ENCODE measurements at places on chromosomes 16 and 17.

DNA sequence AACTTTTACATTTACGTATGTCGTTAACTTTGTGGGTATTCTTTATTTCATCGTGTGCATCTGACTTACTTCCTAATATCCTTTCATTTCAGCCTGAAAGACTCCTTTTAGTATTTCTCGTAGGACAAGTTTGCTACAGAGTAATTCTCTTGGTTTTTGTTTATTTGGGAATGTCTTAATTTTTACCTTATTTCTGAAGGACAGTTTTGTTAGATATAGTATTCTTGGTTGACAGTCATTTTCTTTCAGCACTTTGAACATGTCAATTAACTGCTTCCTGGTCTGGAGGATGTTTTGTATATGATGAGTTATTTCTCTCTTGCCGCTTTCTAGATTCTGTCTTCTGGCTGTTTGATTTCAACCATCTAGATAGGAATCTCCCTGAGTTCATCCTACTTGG is 109.2 kb upstream of the NACA2 start:
- no peak for DNase-seq
- no peaks in the 10 kb centered on the region for H3K27me3 ChIP-seq
- no peak overlapping the region for H3K4me3 ChIP-seq
- H3K27ac ChIP-seq: no peak overlapping the region
- H3K36me3 ChIP-seq: peaks cover 10% of the 10 kb centered on the region
- no peaks in the 10 kb centered on the region for H3K4me1 ChIP-seq

GRCh38 chr17:2070241-2071023 is 15.5 kb downstream of the HIC1 start:
- H3K36me3 ChIP-seq: peaks cover 67% of the 10 kb centered on the region
- no peaks in the 10 kb centered on the region for H3K4me1 ChIP-seq
- no peak overlapping the region for H3K27ac ChIP-seq
- no peaks in the 10 kb centered on the region for H3K27me3 ChIP-seq
- no peak overlapping the region for H3K4me3 ChIP-seq
- no peak for DNase-seq

DNA sequence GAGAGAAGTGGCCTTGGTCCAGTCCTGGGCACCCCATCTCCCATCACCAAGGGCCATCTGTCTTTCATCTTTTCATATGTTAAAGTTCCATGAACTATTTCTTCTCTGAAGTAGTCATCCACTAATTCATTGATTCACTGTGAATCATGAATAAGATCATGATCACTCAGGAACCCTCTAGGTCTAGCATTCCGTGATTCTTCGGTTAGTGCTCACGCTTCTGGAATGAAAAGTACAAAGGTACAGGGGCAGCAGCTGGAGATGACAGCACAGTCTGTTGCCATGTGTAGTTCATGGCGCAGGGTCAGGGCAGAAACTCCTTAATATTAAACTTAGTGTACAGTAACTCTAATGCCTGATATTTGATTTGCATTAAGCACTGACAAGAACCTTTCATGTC is 127.1 kb downstream of the CDH13 start:
- H3K36me3 ChIP-seq: no peaks in the 10 kb centered on the region
- H3K4me1 ChIP-seq: no peaks in the 10 kb centered on the region
- H3K4me3 ChIP-seq: no peak overlapping the region
- H3K27ac ChIP-seq: no peak overlapping the region

- no peaks in the 10 kb centered on the region for H3K36me3 ChIP-seq
- no peak overlapping the region for H3K4me3 ChIP-seq
- H3K4me1 ChIP-seq: peaks cover 24% of the 10 kb centered on the region
- peaks cover 25% of the 10 kb centered on the region for H3K27me3 ChIP-seq
- H3K27ac ChIP-seq: no peak overlapping the region
Observed at GRCh38 chr16:67015313-67015731, 13.6 kb upstream of the CBFB start.

- no peak overlapping the region for H3K4me3 ChIP-seq
- DNase-seq: no peak
- H3K27me3 ChIP-seq: no peaks in the 10 kb centered on the region
Observed at GRCh38 chr16:75111961-75112733, 4.4 kb downstream of the LDHD start.

GRCh38 chr17:67157732-67158639 is 87.0 kb downstream of the HELZ start:
- DNase-seq: no peak
- H3K36me3 ChIP-seq: peaks cover 53% of the 10 kb centered on the region
- H3K27me3 ChIP-seq: no peaks in the 10 kb centered on the region
- H3K4me3 ChIP-seq: no peak overlapping the region

DNA sequence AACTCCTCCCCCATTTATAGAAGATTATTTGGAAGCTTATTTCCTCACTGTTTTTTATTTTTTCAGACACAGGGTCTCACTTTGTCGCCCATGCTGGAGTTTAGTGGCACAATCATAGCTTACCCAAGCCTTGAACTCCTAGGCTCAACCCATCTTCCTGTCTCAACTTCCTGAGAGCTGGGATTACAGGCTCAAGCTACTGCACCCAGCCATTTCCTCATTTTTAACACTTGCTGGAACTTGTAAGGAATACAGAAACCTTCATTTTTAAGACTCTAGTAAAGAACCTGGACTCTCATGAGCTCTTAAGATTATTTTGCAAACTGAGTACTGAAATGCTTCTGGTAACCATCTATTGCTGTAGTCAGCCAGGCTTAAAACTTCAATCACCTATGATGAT is 29.9 kb downstream of the KANSL1 start:
- H3K4me1 ChIP-seq: no peaks in the 10 kb centered on the region
- peaks cover 32% of the 10 kb centered on the region for H3K36me3 ChIP-seq
- no peaks in the 10 kb centered on the region for H3K27me3 ChIP-seq
- H3K27ac ChIP-seq: no peak overlapping the region
- DNase-seq: no peak

GRCh38 chr17:309361-309888 is 43.2 kb downstream of the RPH3AL start:
- H3K4me1 ChIP-seq: no peaks in the 10 kb centered on the region
- no peaks in the 10 kb centered on the region for H3K36me3 ChIP-seq
- H3K27me3 ChIP-seq: no peaks in the 10 kb centered on the region
- H3K27ac ChIP-seq: no peak overlapping the region
- H3K4me3 ChIP-seq: no peak overlapping the region

DNA sequence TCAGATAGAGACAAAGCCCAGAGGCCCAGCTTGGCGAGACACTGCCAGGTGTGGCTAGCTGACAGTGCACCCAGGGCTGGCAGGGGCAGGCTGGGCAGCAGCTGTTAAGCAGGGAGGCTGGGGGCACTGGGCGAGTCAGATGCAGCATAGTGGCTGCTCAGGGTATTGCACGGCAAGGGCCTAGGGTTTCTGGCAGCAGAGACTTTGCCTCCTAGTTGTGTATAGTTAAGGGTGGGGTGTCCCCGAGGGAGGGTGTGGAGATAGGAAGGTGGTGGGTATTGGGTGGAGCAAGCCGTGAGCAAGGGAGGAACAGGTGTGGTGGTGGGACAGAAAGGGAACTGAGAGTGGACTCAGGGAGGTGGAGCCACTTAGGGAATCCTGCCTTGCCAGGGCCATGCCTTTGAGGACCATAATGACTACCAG is 66.0 kb downstream of the SMPD3 start:
- H3K4me3 ChIP-seq: peak overlapping the region; percentile 48
- H3K36me3 ChIP-seq: no peaks in the 10 kb centered on the region
- peak; percentile 76 for DNase-seq
- peak overlapping the region; percentile 98 for H3K27ac ChIP-seq

DNA sequence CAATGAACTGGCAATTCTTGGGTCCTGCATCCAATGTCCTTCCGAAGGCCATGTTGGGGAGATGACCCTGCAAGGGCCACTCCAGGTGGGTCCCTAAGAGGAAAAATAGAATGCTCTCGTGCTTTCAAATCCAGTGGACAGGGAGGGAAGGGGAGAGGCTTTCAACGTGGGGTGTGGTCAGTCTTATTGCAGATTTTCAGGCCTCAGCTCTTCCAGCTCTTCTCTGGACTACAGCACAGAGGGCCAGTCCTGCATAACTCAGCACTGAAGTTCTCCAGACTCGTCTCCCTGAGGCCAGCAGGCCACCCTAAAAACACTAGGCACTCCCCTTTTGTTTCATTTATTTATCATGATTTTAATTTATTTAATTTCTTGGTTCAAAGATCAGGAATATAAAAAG is 43.1 kb downstream of the SRL start:
- no peaks in the 10 kb centered on the region for H3K36me3 ChIP-seq
- H3K27me3 ChIP-seq: peaks cover 3% of the 10 kb centered on the region
- no peak overlapping the region for H3K4me3 ChIP-seq
- DNase-seq: no peak

DNA sequence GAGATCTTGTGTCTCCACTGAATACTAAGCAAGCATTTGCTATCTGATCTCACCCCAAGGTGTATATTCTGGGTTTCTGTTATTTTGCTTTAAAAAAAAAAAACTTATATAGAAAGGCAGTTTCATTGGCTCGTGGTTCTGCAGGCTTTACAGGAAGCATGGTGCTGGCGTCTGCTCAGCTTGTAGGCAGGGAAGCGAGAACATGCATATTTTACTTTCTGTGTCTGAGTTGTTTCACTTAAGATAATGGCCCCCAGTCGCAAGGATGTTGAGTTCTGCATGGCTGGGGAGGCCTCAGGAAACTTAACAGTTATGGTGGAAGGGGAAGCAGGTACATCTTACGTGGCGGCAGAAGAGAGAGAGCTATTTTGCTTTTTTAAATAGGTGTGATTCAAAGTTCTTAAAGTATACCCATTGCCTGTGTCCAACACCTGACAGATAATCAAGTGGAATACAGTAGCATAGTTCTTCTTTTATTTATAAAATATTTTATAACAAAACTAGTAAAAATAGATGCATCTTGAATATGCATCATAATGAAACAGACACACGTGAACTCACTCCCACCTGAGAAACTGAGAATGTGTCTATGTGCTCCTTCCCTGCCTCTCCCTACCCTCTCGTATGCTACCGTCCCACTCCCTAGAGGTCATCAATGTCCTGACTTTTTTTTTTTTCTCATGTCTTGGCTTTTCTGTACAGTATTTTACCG is 15.4 kb upstream of the ARHGAP17 start:
- DNase-seq: no peak
- no peaks in the 10 kb centered on the region for H3K36me3 ChIP-seq
- no peak overlapping the region for H3K4me3 ChIP-seq
- peaks cover 18% of the 10 kb centered on the region for H3K4me1 ChIP-seq
- H3K27ac ChIP-seq: 0 out of 2 replicates have a peak overlapping the region, but pooled peaks have one; percentile 5
- no peaks in the 10 kb centered on the region for H3K27me3 ChIP-seq

DNA sequence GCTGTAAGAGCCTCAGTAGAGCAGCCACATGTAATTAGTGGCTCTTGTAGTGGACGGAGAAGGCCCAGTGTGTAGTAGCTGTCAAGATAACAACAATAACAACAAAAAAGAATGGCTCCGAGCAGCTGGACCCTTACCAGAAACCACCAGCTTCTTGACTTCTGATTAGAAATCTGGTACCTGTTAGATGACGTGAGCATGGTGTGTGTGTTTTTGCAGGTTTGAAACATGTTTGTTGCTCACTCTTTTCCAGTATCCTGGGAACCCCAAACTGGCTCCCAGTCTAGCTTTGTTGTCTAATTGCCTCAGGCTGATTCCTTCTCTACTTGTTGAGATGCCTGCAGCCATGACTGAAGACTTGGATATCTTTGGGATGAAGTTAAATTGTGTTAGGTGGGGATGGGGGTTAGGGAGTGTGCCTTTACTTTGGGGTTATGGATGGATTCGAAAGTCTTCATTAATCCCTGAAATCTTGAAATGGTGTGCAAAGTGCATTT is 21.0 kb downstream of the IGF2BP1 start:
- H3K4me3 ChIP-seq: no peak overlapping the region
- DNase-seq: no peak
- H3K4me1 ChIP-seq: no peaks in the 10 kb centered on the region
- H3K27ac ChIP-seq: no peak overlapping the region

GRCh38 chr16:5642436-5642835 is 544.8 kb upstream of the EEF2KMT start:
- no peak overlapping the region for H3K4me3 ChIP-seq
- no peak overlapping the region for H3K27ac ChIP-seq
- H3K27me3 ChIP-seq: no peaks in the 10 kb centered on the region
- no peak for DNase-seq

DNA sequence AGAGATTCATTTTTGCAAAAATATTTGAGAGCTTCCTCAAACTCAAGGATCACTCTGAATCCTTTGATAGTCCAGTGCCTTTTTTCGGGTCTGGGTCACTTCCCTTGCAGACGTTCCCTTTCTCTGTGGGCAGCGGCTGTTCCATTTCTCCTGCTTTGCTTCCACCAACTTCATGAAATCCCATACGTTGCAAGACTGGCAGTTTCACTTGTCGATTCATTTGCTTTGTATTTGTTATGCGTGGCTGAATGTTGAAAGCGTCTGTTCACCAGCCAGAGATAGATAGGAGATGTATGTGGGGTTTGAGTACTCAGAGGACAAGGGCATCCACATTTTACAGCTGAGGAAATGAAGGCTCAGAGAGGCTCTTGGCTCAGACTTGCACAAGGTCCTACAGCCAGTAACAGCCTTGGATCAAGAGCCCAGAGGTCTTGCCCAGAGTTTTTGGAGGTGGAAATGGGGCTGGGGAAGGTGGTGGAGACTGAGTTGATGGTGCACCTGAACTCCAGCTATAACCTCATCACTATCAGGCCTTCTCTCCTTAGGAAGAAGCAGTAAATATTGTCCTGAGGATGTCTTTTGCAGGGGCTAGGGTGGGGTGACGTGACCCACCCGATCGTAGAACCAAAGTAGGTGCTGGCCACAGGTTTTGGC is 1.3 kb upstream of the CCDC102A start:
- no peak overlapping the region for H3K4me3 ChIP-seq
- no peak overlapping the region for H3K27ac ChIP-seq
- no peak for DNase-seq
- H3K4me1 ChIP-seq: peaks cover 44% of the 10 kb centered on the region
- peaks cover 7% of the 10 kb centered on the region for H3K27me3 ChIP-seq

GRCh38 chr17:81842725-81843504 is 8.1 kb upstream of the PPP1R27 start:
- H3K4me3 ChIP-seq: no peak overlapping the region
- no peak overlapping the region for H3K27ac ChIP-seq
- DNase-seq: no peak
- no peaks in the 10 kb centered on the region for H3K4me1 ChIP-seq
- H3K27me3 ChIP-seq: no peaks in the 10 kb centered on the region
- peaks cover 55% of the 10 kb centered on the region for H3K36me3 ChIP-seq

DNA sequence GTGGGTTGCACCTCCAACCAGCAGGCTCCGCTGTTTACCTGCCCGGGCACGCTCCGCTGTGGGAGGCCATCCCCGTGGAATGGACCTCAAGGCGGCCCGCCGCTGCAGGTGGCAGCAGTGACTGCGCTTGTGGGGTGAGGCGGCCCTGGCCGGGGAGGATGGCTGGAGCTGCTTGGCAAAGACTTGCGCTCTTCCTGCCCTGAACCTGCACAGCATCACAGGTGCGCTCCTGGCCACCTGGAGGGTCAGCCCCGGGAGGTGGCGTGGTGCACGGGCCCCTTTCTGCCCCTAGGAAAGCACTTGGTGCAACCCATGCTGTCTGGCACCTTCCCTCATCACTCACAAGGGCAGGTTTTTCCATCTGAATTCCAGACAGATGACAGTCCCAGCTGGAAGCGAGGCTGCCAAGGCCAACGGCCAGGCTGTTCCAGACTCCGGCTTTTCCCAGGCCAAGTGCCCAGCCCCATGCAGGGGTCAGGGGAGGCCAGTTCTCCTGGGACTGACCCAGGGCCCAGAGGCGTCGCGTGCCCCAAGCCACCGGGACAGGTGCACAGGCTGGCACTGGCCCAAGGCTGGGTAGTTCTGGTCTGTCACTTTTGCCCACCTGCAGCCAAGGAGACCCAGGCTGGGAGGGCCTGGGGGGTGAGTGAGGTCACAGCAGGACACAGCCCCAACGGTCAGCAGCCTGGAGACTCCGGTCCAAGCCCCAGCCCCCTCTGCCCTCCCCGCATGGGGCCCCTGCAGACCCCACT is 13.3 kb downstream of the UTS2R start:
- DNase-seq: no peak
- H3K27me3 ChIP-seq: no peaks in the 10 kb centered on the region
- H3K36me3 ChIP-seq: no peaks in the 10 kb centered on the region
- H3K4me3 ChIP-seq: no peak overlapping the region
